Astrocyte (in vitro differentiated cells and primary cell): ENCODE measurements at places on chromosomes 12 and 14. TPM values are rescaled to one million over a fixed set of nuclear protein-coding genes. Genes with fewer than 3 reads are reported as not detected.
A peak's percentile ranks its signal among the peaks of the same experiment; 100 is the strongest.

GRCh38 chr12:22626406-22626805 is 1.4 kb downstream of the ETNK1 start:
- DNase-seq, result peak; percentile 44

GRCh38 chr14:69152181-69152901 is 578 bp downstream of the DCAF5 start:
- DNase-seq, result peak; percentile 28

TTC7B gene
- 42.1 TPM in 2 replicates for total RNA-seq

DNA sequence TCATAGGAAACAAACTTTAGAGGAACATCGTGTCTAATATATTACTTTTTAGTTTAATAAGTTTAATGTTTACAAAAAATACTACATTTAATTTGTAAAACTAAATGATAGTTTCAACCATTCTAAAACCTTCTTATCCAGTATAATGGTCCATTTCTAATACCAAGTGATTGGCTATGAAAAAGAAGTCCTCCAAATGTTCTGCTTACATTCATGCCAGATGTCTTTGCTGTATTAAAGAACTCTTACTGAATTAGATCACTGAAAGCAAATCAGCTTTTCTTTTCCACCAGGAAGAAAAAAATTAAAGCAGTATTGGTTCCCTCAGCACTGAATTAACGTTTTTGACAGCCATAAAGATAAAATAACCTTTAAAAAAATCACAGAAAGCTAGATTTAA is 3.7 kb downstream of the NOVA1 start:
- DNase-seq, result no peak

DNA sequence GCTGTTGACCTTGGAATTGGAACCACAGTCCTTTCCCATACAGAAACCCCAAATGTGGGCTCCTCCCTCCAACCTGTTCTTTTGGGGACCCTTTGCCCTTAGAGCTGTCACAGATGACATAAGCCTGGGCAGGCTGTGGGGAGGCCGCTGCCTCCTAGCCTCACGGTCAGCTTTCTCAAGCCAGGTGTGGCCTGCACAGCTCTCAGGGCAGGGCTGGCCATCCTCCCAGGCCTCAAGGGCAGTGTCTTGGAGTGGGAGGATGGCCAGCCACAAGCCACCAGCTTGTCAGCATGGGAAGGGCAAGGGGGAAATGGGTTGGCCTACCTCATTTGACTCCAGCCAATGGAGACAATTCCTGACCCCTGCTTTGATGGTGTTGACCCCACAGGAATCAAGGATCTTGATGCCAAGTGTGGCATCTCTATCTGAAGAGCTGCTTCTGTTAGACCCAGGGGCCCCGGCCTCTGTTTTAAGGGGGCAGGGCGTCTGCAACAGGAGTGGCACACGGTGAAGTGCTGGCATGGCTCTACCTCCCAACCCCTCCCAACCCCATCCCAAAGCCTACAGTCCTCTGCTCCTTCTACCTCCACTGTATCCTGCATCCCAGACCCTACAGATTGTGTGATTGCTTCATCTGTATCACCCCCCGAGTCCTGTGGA is 11.5 kb downstream of the CBLN3 start:
- no peak for DNase-seq
